ENCODE measurements at places on chromosomes 11 and 22. TPM values are rescaled to one million over a fixed set of nuclear protein-coding genes. Genes with fewer than 3 reads are reported as not detected.

- no peak for DNase-seq
Observed at GRCh38 chr11:126337474-126338241, 17.8 kb upstream of the ST3GAL4 start.

DNA sequence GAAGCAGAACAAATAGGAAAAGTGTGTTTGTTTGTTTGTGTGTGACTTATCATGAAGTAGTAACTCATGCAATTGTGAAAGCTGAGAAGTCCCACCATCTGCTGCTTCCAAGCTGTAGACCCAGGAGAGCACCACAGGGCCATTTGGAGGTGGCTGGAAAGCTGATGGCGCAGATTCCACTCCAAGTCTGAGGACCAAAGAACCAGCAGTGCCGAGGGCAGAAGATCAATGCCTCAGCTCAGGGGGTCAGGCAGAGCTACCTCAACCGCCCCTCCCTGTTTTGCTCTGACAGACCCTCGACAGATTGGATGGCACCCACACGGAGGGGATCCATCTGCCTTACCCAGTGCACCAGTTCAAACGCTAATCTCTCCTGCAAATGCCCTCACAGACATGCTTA is 896.2 kb downstream of the BRD1 start:
- no peak for DNase-seq

- no peak for DNase-seq
Observed at GRCh38 chr11:128506999-128507611, 80.3 kb downstream of the ETS1 start.

DNA sequence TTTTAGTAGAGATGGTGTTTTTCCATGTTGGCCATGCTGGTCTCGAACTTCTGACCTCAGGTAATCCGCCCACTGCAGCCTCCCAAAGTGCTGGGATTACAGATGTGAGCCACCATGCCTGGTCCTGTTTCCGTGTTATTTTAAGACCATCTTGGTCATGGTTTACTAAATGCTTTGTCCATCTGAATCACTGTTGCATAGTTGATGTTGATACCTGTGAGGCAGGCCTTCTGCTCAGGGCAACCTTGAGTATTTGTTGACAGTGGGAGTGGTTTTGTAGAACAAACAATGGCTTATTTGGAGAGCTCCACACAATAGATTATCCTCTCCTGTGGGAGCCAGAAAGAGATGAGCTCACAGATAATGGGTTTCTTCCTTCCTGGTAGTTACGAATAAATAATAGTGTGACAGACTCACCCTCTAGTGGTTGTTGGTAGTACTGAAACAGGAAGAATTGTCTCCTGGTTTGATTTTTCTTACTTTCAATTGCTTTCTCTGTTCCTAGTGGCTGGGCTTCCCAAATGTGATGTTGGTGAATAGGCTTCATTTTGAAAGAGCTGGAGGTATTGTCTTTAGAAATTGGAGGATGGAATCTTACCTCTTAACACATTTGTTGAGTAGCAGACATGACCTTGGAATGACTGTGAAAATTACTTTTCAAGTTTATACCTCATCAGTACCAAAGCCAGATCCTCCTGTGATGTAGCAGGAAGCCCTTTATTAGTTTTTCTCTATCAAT is 39.0 kb downstream of the CTNND1 start:
- peak; percentile 14 for DNase-seq

GRCh38 chr11:33687733-33688479 is 12.7 kb downstream of the C11orf91 start:
- DNase-seq = peak; percentile 65

The OR56A1 gene
- 0.14 TPM for total RNA-seq

The DGCR6L gene
- total RNA-seq = 52.1 TPM

All from neural crest cell (in vitro differentiated cells).